Central memory CD4-positive, alpha-beta T cell (primary cell): ENCODE measurements at places on chromosomes 3 and 15.

GRCh38 chr15:92071045-92071634, 217.6 kb downstream of the SLCO3A1 start:
- DNase-seq = no peak

DNA sequence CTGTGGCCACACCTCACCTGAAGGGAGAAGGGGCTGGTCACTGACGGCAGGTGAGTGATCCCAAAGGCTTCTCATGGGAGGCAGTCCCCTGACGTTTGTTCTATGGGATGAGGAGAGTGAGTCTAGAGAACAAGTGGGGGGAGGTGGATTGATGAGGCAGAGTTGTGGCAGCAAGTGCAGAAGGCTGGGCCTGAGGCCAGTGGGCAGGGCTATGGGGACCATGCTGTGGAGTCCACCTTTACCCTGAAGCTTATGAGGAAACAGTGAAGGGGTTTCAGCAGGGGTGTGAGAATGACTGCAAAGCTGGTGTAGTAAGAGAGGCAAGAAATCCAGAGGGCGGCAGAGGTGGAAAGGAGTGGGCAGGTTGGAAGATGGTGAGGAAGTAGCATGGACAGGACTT, 96.9 kb upstream of the PFN2 start:
- no peak for DNase-seq

GRCh38 chr3:37441689-37442088, 267.3 kb upstream of the LRRFIP2 start:
- no peak for DNase-seq

- peak; percentile 13 for DNase-seq
Measured at GRCh38 chr3:179608931-179609720, 4.5 kb downstream of the NDUFB5 start.

DNA sequence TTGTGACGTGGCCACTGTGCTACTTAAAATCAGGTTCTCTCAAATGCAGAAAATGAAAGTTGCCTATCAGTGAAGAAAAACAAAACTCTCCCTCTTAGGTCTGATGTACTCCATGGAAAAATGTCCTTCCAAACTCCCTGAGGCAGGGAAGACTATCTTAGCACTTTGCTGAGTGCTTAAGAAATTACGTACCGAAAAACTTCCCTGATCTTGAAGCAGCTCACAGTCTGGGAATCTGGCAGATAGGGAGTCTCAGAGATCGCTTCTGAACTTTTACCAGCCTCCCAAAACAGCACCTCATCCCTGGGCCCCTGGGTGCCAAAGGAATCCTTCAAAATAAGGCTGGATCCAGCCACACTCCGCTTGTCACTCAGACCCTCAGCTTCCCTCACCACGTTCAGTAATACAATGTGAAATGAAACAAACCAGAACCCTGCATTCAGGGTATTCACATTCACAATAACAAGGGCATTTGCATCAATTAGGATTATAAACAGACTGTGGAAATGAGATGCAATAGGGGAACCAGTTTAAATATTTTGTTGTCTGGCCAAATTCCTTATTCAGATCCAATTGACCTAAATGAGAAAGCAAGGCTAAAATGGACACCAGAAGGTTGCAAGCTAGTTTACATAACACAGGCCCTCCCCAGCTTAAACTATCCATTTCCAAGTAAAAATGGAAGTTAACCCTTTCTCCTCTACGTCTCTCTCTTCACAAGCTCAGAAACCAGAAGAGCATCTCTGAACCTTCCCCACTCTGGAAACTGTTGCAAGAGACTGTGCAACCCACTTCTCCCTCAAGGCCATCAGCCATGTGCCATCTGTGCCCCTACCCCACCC, 20.9 kb downstream of the OSBPL10 start:
- no peak for DNase-seq

DNA sequence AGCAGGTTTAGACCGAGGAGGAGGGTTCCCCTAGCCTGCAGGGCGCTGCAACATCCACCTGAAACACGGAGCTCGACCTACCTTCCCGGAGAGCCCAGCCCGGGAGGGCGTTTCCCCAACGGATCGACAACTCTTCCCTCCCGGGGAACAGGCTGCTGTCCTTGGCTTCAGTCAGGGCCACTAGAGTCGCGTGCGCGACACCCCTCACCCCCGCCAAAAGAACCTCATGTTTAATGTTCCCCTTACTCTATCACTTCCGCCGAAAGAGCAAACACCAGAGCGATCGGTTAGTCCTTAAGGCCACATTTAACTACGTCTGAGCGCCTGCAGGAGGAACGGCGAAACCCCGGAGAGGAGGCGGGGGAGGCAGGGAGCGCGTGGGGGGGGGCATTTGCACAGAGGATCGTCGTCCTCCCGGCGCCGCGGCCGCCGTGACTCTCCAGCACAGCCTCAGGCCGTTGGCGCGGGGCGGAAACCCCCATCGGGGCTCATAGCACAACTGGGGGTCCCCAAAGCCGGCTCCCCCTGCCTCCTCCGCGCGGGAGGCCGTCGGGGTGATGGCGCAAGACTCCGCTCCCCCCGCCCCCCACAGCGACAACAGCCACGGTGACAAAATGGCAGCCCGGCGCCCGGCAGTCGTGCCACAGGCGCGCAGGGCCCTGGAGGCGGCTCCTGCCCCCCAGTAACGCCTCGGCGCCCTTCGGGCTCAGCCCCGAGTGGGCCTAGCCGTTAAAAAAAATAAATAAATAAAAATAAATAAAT, 3.2 kb downstream of the ANP32A start:
- DNase-seq = peak; percentile 75
